ENCODE measurements at places on chromosomes 3 and 15.

DNA sequence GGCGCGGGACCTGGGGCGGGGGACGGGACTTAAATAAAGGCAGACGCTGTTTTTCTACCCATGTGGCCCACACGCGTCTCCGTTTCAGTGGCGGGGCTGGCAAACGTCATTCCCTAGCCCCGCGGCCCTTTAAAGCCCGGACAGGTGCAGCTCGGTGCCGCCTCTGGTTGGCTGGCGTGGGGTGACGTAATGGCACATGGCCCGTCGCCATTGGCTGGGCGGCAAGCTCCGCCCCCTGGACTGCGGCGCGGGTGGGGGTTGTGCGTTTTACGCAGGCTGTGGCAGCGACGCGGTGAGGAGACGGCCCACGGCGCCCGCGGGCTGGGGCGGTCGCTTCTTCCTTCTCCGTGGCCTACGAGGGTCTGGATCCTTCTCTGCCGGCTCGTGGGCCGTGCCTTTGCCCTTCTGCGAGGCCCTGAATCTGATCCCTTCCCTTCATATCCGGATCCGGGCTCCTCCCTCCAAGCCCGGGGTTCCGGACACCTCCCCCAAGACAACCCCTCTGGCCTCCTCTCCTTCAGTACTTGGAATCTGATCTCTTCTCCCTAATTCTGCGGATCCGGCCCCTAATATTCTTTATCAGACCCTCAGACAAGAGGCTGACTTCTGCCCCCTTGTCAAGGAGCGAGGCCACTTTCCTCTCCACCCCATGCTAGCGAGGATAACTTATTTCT lies at the start of gene CRELD1:
Gene CRELD1 (plus strand): TSS at position 274 of the 674 bp plus-strand sequence. CDS start 605 bp downstream, outside the sequence.
- H3K27me3 ChIP-seq: no peaks in the 10 kb centered on the region
- peak within 1 kb of the TSS; percentile 99 for H3K27ac ChIP-seq
- peak; percentile 98 for DNase-seq
- H3K4me3 ChIP-seq: peak within 1 kb of the TSS; percentile 96
- H3K36me3 ChIP-seq: peaks cover 27% of the 10 kb centered on the region

- H3K4me3 ChIP-seq: no peak overlapping the region
- peaks cover 5% of the 10 kb centered on the region for H3K36me3 ChIP-seq
- peak overlapping the region; percentile 83 for H3K27ac ChIP-seq
- no peak for DNase-seq
- no peaks in the 10 kb centered on the region for H3K27me3 ChIP-seq
These were observed 129.8 kb downstream of the MBNL1 start for GRCh38 chr3:152398495-152398894.

- H3K27me3 ChIP-seq: no peaks in the 10 kb centered on the region
- no peaks in the 10 kb centered on the region for H3K4me1 ChIP-seq
- no peaks in the 10 kb centered on the region for H3K36me3 ChIP-seq
- DNase-seq: no peak
These were observed 28.4 kb upstream of the TPRG1 start for GRCh38 chr3:189143321-189143720.

GRCh38 chr3:158809642-158810041 lies 7.8 kb downstream of the MFSD1 start:
- H3K4me3 ChIP-seq: no peak overlapping the region
- no peak for DNase-seq
- H3K36me3 ChIP-seq: peaks cover 65% of the 10 kb centered on the region

DNA sequence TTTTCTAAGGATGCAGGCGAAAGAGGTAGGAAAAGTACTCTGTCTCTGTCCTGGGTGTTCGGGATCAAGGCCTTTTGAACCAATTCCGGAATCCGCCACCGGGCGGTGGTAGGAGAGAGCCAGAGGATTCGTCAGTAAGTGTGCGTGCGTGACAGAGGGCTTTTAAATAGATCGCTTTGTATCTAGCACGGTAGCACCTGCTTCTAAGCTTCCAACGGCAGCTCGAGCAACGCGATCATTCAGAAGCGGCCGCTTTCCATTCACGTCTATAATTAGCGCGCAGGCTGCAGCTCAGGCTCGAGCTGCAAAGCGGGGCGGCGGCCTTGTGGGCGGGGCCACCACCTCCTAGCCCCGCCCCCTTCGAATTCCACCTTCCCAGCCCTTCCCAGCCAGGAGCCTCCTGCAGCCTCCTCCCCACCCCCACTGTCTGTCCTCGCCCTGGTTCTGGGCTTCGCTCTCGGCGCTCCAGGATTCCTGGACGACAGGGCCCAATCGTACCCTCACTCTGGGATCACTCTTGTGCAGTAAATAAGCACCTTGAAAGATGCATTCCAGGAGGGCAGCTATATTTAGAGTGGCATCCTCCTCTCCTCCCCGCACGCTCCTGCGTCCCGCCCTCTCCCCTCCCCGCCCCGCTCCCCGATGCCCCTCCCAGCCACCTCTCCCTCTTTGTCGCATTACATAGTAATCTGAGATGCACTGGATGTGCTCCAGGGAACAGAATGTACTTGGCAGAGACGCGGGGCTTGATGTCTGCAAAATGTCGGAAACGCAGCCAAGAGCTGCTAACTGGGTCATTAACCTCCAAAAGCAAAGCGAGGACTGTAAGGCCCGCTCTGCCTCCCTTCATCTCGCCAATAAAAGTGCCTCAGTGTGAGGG lies 224.1 kb upstream of the TPRG1 start:
- no peaks in the 10 kb centered on the region for H3K27me3 ChIP-seq
- DNase-seq: peak; percentile 99
- H3K4me3 ChIP-seq: peak overlapping the region; percentile 64
- H3K4me1 ChIP-seq: peaks cover 74% of the 10 kb centered on the region

GRCh38 chr3:39185326-39185958 lies 7.0 kb downstream of the XIRP1 start:
- no peak overlapping the region for H3K4me3 ChIP-seq
- H3K36me3 ChIP-seq: no peaks in the 10 kb centered on the region
- peaks cover 10% of the 10 kb centered on the region for H3K4me1 ChIP-seq
- H3K27me3 ChIP-seq: no peaks in the 10 kb centered on the region

DNA sequence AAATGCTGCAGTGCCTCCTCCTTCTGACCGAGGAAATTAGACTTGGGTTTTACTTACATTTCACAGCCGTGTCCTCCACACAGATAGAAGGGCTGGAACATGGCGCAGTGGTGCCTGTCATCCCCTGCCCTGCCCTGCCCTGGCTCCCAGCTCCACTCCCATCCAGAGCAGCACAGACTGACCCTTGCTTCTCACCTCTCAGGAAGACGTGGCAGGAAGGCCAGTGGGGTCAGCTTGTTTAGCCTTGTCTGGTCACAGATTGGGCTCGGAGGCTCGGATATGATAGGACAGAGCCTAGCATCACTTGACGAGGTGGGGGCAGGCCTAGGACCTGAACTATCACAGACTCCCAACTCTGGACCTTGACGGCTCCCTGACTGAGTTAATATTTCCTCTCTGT lies 88.5 kb downstream of the LINGO1 start:
- no peaks in the 10 kb centered on the region for H3K27me3 ChIP-seq
- no peak overlapping the region for H3K27ac ChIP-seq
- H3K36me3 ChIP-seq: no peaks in the 10 kb centered on the region
- DNase-seq: no peak
- no peak overlapping the region for H3K4me3 ChIP-seq

- peak overlapping the region; percentile 56 for H3K27ac ChIP-seq
- H3K4me1 ChIP-seq: peaks cover 5% of the 10 kb centered on the region
- no peaks in the 10 kb centered on the region for H3K36me3 ChIP-seq
- H3K27me3 ChIP-seq: no peaks in the 10 kb centered on the region
These were observed 591 bp upstream of the SLC25A20 start for GRCh38 chr3:48899273-48899672.

DNA sequence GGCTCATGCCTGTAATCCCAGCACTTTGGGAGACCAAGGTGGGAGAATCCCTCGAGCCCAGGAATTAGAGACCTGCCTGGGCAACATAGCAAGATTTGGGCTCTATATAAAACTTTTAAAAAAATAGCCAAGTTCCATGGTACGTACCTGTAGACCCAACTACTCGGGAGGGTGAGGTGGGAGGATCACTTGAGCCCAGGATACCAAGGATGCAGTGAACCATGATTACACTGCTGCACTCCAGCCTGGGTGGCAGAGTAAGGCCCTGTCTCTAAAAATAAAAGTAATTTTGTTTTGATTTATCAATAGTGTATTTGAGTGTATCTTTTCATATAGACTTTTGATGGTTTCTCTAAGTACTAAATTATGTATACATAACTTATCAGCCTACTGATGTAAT lies 63.1 kb downstream of the LSM3 start:
- no peak for DNase-seq
- H3K4me1 ChIP-seq: no peaks in the 10 kb centered on the region
- H3K27ac ChIP-seq: no peak overlapping the region
- no peak overlapping the region for H3K4me3 ChIP-seq
- no peaks in the 10 kb centered on the region for H3K36me3 ChIP-seq
- no peaks in the 10 kb centered on the region for H3K27me3 ChIP-seq

DNA sequence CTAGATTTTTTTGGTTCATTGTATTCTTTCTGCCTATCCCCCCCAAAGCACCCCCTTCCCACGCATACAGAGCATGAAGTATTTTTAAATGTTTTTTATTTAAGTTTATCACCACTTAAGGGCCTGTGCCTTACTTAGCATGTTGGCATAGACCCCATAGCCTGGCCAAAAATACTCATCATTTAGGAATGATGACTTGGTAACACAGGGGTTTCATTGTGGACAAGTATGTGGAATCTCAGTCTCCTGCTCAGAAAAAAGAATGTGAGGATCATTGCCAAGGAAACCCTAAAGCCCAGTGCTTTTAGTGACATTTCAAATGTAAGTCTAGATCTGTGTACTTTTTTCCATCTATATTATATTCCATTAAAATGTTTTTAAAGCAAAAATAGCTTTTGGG lies 146.3 kb downstream of the ALCAM start:
- no peak for DNase-seq
- no peaks in the 10 kb centered on the region for H3K27me3 ChIP-seq
- no peak overlapping the region for H3K4me3 ChIP-seq

DNA sequence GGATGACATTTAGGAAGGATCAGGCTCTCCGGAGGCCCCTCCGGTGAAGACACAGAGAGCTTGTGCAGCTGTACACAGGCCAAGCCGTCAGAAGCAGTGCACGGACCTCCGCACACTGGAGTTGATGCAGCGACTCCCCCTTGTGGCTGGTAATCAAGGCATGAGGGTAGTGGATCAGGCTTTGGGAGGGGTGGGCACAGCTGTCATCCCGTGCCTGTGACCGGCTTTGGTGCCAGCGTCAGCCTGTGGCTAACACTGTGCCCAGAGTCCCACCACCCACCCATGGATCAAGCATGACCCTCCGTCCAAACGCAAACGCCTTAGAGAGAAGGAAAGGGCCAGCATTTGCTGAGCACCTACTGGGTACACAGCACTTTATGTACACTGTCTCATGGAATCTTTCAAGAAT lies 8.2 kb upstream of the GRIP2 start:
- no peaks in the 10 kb centered on the region for H3K27me3 ChIP-seq
- H3K4me1 ChIP-seq: no peaks in the 10 kb centered on the region
- DNase-seq: no peak
- no peak overlapping the region for H3K4me3 ChIP-seq

DNA sequence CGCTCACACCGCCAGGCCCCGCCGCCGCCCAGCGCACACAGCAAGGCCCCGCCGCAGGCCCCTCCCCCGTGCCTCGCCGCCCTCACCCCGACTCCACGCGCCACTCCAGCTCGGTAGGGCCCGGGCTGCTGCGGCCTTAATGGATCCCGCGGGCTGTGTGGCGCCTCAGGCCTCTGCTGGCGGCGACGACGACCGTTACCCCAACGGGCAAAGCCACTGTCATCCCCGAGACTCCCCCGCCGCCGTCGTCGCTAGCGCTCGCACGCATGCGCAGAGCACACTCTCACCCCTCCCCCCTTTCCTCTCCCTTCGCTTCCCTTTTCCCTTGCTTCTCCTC lies at the start of gene MSL2:
Gene MSL2 (minus strand): TSS at position 272 of the 337 bp plus-strand sequence. CDS start 1,222 bp downstream, outside the sequence.
- H3K4me1 ChIP-seq: peaks cover 3% of the 10 kb centered on the region
- no peaks in the 10 kb centered on the region for H3K27me3 ChIP-seq
- no peaks in the 10 kb centered on the region for H3K36me3 ChIP-seq
- peak within 1 kb of the TSS; percentile 93 for H3K4me3 ChIP-seq
- DNase-seq: no peak

- no peaks in the 10 kb centered on the region for H3K4me1 ChIP-seq
- H3K4me3 ChIP-seq: no peak overlapping the region
- no peak for DNase-seq
- H3K36me3 ChIP-seq: no peaks in the 10 kb centered on the region
- no peaks in the 10 kb centered on the region for H3K27me3 ChIP-seq
These were observed 266.9 kb downstream of the ZBBX start for GRCh38 chr3:167113035-167113830.

GRCh38 chr3:11385891-11386290 lies 113.7 kb downstream of the ATG7 start:
- DNase-seq: no peak
- H3K4me3 ChIP-seq: no peak overlapping the region
- peaks cover 32% of the 10 kb centered on the region for H3K4me1 ChIP-seq
- H3K27ac ChIP-seq: peak overlapping the region; percentile 13

GRCh38 chr3:48431224-48432029 lies 1.5 kb upstream of the PLXNB1 start:
- H3K4me3 ChIP-seq: no peak overlapping the region
- DNase-seq: no peak
- peak overlapping the region; percentile 98 for H3K27ac ChIP-seq
- no peaks in the 10 kb centered on the region for H3K27me3 ChIP-seq

DNA sequence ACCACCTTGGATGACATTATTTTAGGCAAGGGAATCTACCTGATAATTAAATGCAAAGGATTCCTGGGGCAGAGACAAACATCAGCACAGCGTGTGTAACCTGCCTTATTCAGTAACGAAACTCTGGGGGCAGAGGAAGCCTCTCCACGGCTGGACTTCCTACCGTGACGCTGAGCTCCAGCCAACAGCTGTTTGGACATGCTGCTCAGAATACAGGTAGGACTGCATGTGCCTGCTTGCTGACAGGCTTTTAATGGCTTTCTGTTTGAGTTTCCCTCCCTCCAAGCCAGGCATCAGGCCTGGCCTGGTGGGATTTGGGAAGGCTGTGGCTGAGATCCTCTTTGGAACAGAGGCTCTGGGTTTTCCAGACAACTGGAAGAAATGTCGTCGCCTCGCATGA lies 150.6 kb downstream of the ADAMTS17 start:
- H3K4me3 ChIP-seq: no peak overlapping the region
- H3K27ac ChIP-seq: no peak overlapping the region
- peak; percentile 19 for DNase-seq

DNA sequence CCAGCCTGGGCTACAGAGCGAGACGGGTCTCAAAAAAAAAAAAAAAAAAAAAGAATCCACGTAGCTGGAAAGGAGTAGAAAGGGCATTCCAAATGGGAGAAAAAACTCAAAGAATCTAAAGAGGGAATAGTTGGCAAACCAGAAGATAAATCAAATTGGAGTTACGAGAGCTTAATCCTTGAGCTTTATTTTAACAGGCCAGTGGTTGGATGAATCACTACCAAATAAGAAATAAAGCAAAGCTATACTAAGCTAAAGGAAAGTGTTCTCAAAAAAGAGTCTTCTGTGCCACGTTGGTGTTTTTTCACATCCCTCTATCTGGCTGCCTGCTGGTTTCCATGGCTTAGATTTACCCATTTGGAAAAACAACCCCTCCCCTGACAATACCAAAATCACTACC lies 14.0 kb downstream of the VGLL4 start:
- no peaks in the 10 kb centered on the region for H3K27me3 ChIP-seq
- H3K27ac ChIP-seq: peak overlapping the region; percentile 59
- no peaks in the 10 kb centered on the region for H3K36me3 ChIP-seq

All from ascending aorta (tissue), 2 donors.